ENCODE measurements at places on chromosomes 12 and 14.

DNA sequence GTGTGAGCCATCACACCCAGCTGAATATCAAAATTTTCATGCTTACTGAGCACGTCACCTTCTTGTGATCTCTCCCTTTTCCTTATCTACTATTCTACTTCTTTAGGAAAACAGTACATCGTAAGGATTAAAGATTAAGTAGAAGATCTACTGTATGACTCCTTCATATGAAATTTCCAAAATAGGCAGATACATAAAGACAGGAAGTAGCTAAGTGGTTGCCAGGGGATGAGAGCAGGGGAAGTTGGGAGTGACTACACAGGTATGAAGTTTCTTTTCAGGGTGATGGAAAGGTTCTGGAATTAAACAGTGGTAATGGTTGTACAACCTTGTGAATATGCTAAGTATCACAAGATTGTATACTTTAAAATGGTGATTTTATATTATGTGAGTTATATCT lies 36.5 kb upstream of the CERS5 start:
- DNase-seq, result no peak

GRCh38 chr12:53977596-53978445 lies 3.1 kb upstream of the HOTAIR start:
- DNase-seq, result no peak

DNA sequence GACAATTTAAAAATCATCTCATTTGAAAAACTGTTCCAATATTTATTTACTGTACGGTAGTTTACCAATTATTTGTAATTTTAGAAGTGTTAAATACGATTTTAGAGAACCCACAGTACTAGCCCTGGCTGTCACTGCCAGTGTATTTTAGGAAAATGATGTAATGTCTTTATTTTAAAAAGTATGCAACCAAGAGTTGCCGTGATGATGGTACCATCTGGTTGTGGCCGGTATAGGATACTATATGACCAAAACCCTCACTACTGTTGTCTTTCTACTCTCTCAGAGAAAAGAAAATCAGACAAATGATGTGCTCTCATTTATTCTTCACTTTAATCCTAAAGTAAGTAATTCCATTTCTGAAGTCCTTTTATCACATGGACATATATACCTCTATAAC lies 395.0 kb downstream of the FOXG1 start:
- no peak for DNase-seq

DNA sequence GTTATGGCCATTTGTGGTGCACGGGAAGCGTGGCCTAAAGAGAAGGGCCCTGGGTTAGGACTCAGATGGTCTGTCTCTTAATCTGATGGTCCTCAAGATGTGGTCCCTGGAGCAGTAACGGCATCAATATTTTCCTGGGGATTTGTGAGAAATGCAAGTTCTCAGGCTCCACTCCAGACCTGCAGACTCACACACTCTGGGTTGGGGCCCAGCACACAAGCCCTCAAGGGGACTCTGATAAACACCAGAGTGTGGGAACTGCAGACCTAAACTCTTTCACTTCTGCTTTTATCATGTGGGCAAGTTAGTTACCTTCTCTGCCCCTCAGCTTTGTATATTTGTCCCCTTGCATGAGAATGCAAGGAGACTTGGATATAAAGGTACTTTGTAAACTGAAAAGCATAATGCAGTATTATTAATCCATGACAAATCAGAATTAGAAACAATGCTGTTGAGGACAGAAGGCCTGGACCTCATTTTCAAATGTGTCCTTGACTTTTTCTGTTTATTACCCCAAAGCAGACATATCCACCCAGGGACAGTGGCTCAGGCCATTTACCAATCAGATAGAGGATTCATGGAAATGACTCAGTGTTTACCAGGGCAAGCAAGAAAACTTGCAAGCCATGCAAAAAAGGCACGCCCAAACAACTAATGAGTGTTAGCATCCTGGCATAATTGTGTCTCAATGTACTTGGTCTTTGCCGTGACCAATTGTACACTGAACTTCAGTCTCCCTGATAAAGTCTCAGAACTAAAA lies 157.0 kb downstream of the ASCL1 start:
- no peak for DNase-seq

DNA sequence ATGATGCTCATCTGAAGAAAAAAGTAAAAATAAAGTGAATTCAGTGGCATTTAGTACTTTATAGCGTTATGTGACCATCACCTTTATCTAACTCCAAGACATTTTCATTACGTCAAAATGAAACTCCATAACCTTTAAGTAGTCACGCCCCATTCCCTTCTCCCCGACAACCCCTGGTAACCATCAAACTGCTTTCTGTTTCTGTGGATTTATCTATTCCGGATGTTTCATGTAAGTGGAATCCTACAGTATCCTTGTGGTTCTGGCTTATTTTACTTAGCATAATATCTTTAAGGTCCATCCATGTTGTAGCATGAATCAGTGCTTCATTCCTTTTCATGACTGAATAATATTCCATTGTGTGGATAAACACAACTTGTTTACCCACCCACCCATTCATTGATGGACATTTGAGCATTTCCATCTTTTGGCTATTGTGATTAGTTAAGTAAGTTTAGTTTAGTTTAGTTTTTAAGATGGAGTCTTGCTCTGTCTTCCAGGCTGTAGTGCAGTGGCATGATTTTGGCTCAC lies 18.5 kb upstream of the MAP1LC3B2 start:
- no peak for DNase-seq

DNA sequence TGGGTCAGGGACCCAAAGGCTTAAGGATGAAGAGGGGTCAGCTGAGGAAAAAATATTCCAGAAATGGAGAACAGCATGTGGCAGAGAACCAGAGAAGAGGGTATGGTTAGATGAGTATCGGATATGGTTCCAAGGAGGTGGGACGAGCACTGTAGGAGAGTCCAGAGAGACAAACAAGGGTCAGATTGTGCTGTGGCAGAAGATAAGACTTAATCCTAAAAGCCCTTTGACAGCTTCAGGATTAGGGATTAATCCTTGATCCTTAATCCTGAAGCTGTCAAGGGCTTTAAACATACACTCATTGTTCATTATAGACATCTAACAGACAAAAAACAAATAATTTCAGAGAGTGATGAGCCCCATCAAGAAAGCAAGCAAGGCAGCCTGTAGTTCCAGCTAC lies 124.0 kb downstream of the SPTSSA start:
- DNase-seq, result no peak

DNA sequence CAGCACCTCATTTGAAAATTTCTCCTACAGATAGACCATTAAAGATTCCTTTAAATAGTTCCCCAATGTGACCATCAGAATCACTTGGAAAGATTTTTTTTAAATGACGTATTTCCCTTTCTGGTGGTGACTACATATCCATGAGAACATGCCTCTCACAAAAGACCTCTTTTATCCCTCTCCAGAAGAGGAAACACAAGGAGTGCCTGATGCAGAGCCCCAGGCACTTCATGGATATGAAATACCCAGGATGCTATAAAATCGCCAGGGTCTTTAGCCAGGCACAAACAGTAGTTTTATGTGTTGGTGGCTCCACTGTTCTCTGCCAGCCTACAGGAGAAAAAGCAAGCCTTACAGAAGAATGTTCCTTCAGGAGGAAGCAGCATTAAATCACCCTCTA lies 97.1 kb downstream of the ETNK1 start:
- DNase-seq, result no peak
